Activated CD4-positive, alpha-beta T cell treated with anti-CD3 and anti-CD28 coated beads, Interleukin-2, Interleukin-6, amounts not matched to agents 100 ng/mL and 50 ng/mL, durations not matched to agents 16 hours and 8 hours (primary cell): ENCODE measurements at places on chromosomes 7 and 10.

GRCh38 chr10:76036962-76037361, 605.5 kb downstream of the LRMDA start:
- DNase-seq: no peak

DNA sequence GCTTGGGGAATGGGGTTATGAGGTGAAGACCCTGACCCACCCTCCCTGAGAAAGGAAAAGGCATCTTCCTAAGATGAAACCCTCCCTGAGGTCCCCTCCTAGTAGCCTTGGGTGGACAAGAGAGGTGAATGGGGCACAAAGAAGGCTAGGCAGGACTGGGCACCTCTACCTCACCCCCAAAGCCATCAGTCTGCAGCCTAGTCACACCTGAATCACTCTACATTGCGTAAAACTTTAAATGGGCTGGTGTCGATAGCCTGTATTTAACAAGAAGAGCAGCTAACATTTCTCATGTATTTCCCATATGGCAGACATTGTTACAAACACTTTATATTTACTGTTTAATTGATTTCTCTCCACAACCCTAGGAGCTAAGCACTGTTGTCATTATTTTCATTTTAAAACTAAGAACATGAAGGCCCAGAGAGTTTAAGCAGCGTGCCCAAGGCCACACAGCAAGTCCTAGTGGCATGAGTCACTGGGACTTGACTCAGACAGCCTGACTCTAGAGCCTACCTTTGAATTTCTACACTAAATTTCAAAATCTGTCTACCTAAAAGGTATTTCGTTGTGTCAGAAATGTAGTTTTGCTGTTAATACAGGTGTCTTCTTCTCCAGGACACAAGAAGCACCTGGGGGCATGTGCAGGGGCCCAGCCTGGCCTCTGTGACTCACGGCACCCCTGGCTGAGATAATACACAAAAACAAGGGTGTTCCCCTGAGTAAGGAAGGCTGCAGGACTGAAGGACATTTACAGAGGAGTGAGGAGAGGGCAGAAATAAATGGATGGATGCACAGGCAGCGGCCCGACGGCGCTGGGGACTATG, 3.4 kb downstream of the AOC1 start:
- DNase-seq: no peak

GRCh38 chr7:42104231-42104630, 132.8 kb downstream of the GLI3 start:
- no peak for DNase-seq

- DNase-seq: no peak
Observed at GRCh38 chr10:64867501-64867962, 1346.3 kb downstream of the REEP3 start.

DNA sequence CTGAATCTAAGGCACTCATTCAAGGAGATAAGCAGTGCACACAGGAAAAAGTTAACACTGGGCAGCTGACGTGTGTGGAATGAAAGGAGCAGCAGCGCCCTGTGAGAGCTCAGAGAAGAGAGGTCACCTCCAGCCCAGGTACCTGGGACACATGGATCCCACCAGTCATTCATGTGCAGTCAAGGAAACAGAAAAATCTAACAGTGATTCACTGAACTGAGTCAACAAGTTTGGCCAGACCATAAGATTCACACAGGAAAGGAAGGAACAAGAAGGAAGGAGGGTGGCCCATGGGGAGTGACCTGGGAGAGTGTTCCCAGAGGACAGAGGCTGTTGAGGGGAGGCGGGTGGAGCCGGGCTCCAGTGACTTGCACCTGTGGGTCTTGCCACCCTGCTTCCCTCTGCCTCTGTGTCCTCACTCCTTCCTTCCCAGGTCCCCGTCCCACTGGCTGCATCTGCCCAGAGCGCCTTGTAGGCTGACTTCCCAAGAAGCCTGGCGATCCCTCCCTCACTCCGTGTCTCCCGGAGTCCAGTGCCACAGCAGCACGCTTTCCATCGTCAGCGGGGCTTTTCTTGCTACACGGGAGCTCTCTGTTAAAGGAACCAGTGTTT, 27.7 kb downstream of the RNF32 start:
- no peak for DNase-seq
